ENCODE measurements at places on chromosomes 11 and 22. TPM values are rescaled to one million over a fixed set of nuclear protein-coding genes. Genes with fewer than 3 reads are reported as not detected.

DNA sequence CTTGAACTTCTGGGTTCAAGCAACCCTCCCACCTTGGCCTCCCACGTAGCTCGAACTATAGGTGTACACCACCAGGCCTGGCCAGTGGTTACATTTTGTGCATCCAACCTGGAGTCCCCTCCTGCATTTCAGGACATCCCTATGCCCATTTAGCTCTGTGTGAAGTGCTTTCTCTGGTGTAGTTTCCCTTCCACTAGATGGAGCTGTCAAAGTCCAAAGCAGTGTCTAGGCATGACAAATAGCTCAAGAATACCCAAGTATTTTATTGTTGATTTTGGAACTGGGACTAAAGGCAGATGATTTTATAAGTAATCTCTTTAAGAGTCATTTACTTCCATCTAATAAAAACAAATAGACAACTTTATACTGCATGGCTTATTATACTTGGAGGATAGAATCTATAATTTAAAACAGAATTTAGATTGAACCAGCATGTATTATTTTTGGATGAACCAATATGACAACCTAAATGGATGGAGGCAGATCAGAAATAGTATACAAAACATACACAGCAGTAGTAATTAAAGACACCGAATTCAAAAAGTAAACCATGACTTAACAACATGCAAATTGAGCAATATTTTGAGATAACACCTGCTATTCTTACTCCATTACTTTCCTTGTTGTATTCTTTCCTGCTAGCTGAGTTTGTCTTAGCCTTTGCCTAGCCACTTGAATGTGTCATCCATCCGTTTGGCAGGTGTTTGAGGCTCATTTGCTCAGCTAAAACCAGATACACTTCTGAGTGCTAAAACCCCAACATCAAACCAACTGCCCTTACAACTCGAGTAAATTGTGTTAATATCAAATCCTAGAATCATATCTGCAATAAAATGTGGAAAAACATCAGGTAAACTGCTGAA lies 37.7 kb downstream of the EIF4ENIF1 start:
- peak; percentile 36 for DNase-seq

Gene MIOX
- total RNA-seq = 0.13 TPM

GRCh38 chr11:112336356-112336886 lies 75.8 kb upstream of the PLET1 start:
- DNase-seq = no peak

- DNase-seq = no peak
These were observed 19.5 kb downstream of the TSPAN4 start for GRCh38 chr11:862081-862661.

Measured in dermis microvascular lymphatic vessel endothelial cell (primary cell).